MV-4-11 (cell line): ENCODE measurements at places on chromosomes 3 and 15.

DNA sequence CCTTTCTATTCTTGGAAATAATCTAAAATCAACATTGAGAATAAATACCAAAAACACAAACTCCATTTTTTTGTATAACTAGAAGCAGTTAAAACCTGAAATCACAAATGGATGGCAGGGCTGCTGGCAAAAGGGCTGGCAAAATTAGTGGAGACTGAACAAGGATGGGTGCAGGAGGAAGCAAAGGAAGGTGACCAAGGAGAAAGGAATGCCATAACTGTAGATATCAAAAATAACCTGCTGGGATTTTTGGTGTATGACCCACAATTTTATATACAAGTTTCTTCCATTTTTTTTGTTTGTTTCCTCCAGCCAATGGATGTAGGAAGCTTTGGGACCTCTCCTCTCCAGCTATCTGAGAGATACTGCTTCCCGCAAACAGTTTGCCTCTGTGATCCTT, 12.7 kb downstream of the CFAP44 start:
- no peak for DNase-seq

GRCh38 chr15:74201710-74202420, 722 bp downstream of the STRA6 start:
- DNase-seq = no peak

- DNase-seq = no peak
These were observed 304.1 kb downstream of the MCTP2 start for GRCh38 chr15:94535298-94536048.

DNA sequence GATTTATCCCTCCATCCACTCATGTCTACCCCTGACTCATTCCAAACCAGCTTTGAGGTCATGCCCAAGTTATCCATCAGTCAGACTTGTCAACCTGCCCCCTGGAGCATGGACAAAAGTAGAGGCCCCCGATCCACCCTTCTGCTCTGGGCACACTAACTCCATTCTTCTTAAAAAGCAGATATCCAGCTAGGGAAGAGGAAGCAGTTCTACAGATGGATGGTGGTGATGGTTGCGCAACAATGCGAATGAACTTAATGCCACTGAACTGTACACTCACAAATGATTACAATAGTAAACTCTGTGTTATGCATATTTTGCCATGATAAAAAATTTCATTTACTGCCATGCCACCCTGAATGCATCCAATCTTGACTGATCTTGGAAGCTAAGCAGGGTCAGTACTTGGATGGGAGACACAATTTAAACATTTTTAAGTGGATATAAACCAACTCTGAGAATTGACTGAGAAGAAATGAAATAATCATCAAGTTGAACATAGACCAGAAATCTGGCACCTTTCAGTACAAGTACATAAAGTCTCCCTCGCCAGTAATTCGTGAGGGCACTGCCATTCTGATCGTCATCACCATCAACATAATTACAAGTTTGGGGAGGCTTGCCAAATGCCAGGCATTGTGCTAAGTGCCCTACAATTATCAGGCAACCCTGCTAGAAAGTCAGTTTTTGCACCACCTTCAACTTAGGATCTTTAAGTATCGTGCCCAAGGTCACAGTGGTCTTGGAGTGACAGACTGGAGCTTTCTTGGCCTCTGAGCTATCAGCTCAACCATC, 124.8 kb downstream of the ATP10A start:
- DNase-seq = peak; percentile 87

GRCh38 chr15:74917676-74918075, 11.0 kb upstream of the FAM219B start:
- no peak for DNase-seq

GRCh38 chr15:76533060-76533820, 196.7 kb downstream of the ISL2 start:
- DNase-seq = peak; percentile 87

GRCh38 chr3:63912768-63913588, 795 bp upstream of the SCAANT1 start:
- no peak for DNase-seq

- DNase-seq = no peak
These were observed 70.7 kb downstream of the MAP2K5 start for GRCh38 chr15:67613211-67613610.

DNA sequence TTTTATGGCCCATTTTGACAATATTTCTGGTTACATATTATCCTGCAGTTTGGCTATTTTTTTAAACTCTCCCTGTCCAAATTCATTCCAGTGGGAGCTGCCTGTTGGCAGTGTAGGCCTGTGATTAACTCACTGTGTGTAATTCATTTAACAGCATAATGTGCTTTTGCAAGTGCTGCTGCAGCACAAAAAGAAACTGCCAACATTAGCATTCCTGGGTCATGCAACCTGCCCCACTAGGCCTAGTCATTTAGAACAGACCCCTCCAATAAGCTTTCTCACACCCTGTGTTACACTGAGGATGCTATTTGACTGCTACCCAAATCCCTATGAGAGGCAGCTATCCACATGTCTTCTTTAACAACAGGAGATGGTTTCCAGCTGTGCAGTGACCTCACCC, 251.2 kb upstream of the UBE2E2 start:
- DNase-seq = no peak

DNA sequence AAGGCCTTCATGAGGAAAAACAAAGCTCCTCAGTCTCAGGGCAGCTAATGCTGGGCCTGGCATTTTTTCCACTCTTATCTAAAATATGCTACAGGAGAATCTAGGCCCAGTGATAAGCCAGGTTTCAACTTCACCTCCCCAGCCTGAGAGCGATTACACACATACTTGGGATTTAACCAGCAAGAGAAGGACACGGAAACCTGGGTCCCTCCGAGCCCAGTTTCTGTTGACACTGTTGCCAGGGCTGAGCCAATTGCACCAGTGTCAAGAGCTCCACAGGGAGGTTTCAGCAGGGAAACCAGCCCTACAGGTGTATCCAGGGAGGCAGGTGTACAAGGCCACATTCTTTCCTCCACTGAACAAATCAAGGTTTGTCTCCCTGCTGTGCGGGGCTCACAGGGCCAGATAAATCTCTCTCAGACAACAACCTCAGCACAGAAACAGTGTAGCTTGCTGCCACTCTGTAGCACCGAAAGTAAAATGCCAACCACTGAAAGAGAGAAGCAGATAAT, 85.4 kb downstream of the MAGI1 start:
- DNase-seq = no peak

DNA sequence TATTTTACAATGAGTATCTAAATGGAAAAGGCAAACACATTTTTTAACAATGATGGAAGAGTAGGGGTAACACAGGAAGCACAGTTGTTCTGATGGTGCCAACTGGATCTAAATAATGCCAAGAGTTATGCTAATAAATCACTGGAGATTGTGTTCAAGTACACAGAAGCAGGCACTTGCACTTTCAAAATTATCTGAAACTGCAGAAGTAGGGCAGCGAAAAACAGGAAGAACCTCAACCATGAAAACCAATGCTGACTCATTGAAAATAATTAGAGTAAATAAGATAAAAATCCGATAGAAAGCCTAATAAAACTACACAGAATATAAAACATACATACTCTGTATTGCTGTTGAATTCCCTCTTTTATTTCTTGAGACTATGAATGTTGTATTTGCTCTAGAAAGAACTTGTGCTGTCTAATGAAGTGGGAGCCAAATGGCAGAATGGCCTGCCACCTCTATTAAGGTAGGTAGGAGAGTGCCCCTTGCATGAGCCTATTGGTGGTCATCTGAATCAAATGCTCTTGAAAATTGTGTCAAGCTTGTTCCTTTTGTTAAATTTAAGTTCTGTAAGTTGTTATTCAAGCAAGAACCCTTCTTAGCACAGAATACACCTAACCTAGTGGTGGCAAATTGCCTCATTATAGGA, 93.7 kb downstream of the ABI3BP start:
- peak; percentile 19 for DNase-seq

GRCh38 chr15:61840090-61840489, 220.2 kb downstream of the VPS13C start:
- no peak for DNase-seq

DNA sequence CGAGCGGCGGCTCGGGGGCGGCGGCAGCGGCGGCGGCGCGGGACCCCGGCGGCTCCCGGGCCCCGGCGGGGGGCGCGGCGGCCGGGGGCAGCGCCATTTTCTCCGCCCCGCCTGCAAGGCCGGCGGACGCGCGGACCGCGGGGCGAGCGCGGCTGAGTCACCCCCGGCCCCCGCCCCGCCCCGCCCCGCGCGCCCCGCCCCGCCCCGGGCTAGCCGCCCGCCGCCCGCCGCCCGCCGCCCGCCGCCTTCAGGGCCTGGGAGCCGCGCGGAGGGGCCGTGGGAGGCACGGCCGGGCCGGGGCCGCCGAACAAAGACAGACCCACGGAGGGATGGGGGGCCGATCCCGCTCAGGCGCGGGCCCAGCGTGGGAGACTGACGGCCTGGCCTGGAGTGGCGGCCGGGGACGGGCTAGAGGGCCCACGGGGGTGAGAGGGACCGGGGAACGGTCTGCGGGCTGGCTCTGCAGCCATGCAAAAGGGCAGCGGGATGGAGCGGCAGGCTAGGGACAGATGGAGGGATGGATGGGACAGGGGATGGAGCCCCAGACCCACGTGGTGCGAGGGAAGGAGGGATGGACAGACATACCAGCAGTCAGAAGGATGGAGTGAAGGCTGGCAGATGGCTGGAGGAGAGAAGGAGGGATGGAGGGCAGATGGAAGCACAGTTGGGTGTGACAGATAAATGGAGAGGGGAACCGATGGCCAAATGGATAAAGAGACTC, at the start of gene EIF4E3:
Gene EIF4E3 (minus strand): TSS at position 132 of the 721 bp plus-strand sequence. CDS start 35 bp downstream, at position 97.
- DNase-seq = no peak
